ENCODE measurements at places on chromosomes 3 and 15.

DNA sequence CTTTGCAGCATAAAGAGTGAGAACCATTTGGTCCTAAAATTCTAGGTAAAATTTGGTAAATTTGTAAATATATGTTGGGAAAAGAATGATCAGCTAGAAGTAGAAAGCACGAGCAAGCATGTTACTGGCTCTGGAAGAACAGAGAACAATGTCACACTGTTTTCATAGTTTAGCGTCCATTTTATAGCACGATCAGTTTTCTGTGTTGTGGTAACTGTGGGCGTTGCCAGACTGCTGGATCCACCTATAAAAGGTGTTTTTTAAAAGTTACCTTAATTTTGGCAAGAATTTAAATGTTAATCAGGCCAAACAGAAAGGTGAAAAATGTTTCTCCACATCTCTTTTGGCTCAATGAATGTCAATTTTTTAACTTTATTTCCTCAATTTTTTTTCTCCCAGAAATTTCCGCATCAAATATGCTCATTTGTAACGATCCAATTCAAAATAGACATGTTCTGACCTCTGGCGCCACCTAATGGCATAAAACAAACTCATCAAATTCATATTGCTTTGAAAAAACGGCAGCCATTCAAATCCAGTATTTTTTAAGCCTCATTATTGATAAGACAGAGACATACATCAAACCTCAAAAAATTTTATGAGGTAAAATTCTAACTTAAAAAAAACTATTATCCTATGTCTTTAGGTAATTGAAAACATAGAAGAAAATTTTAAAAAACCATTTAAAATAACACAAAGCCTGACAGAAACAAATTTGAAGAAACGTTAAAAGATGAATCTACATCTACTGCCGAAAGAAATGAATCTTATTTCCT, 5.5 kb upstream of the GP5 start:
- no peak for DNase-seq

DNA sequence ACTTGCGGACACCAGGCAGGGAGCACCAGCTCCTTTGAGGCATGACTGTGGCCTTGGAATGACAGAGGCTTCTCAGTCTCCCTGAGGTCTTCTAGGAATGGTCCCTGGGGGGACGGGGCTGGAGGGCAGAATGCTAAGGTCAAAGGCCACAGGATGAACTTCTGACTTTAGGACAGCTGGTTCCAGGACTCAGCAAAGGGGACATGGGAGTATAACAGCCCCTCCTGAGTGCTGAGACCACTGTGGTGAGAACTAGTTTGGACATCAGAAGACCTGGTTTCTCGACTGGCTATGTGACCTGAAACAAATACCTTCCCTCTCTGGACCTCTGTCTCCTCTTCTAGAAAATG, 17.8 kb downstream of the ITGA11 start:
- no peak for DNase-seq

GRCh38 chr3:64828276-64828675, 140.5 kb upstream of the ADAMTS9 start:
- no peak for DNase-seq

DNA sequence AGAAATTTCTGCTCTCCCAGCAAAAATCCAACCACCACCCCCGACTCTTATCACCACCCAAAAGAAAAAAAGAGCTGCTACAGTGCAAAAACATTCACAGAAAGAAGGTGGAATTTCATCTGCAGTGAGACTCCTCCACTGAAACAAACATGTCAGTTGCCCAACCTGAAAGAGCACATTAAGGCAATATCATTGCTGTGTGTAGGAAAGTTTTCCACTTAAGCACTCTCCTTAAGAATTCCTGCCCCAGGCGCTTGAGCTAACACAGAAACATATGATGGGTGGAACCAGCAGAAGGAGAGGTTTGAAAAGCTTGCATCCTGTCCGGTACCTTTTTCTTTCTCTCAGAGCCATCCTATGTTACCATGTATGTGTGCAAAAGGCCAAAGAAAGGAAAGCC, 200.8 kb upstream of the GADL1 start:
- no peak for DNase-seq

DNA sequence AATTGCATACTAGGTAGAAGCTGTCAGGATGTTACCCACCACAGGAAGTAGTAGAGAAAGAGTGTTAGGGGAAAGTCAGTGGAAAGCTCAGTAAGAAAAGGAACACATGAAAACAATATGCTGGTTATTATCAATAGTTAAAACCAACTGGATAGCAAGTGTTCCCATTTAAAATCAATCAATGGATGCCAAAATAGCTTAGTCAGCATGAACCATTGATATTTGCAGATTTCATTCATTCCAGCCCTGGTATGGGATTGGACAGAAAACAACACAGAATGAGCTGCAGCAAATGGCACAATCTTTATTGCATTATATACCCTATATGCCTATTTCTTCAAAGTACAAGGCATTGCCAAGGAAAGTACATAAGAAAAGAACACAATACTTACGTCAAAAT, 293.7 kb downstream of the EPHA6 start:
- DNase-seq = no peak

DNA sequence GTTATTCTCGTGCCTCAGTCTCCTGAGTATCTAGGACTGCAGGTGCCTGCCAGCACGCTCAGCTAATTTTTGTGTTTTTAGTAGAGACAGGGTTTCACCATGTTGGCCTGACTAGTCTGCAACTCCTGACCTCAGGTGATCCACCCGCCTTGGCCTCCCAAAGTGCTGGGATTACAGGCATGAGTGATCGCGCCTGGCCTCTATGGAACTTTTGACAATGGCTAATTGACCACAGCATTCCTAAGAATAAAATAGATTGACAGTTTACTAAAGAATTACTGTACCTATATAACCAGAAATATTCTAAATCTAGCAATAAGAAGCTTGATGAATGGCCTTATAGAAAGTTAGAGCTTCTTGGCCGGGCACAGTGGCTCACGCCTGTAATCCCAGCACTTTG, 51.0 kb upstream of the TRIM42 start:
- DNase-seq = no peak

GRCh38 chr3:23620638-23621015, 185.1 kb upstream of the UBE2E1 start:
- DNase-seq = no peak

GRCh38 chr15:37220949-37221670, 120.8 kb upstream of the MEIS2 start:
- no peak for DNase-seq
